Stimulated activated naive CD4-positive, alpha-beta T cell treated with Interleukin-2 at 50 U/mL for 16 hours (primary cell): ENCODE measurements at places on chromosomes 13 and 19.

- no peak for DNase-seq
These were observed 12.6 kb downstream of the CD37 start for GRCh38 chr19:49347835-49348234.

GRCh38 chr19:55552620-55553019, 7.3 kb upstream of the SBK3 start:
- DNase-seq, result no peak

DNA sequence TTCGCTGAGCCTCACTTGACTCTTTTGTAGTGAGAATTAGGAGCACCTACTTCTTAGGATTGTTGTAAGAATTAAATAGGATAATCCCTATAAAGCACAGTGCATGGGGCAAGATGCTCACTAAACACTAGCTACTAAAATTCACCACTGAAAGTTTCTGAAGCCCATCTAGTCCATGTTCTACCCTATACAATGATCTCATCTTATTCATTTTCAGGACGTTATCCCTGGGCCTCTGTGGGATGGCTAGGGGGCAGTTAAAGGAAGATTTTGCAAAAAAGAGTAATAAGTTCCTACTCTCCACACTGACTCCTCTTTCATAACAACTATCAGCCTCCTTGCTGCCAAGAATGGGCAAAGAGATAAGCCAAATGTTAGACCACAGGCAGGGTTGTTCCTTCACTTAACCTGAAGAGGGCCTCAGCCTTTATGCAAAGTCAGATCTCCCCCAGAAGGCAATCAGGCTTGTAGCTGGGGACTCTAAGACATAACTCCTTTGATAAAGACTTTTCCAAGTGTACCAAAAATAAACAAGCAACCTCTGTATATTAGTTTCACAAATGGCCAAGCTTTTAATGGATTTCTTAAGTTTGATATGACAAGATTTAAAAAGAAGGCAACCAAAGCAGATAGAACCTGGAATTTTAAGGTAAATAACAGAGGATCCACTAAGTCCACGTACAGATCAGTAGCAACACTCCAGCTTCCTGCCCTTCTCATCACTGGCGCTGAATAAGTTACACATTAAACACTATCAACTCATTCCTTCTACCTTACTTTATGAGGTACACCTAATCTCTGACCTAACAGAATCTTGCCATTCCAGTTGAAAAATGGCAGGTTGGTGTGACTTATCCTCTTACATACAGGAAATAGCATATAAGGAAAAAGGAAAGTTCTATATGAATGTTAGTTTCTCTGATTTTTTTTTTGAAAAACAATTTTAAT, 44.4 kb downstream of the ELF1 start:
- no peak for DNase-seq

DNA sequence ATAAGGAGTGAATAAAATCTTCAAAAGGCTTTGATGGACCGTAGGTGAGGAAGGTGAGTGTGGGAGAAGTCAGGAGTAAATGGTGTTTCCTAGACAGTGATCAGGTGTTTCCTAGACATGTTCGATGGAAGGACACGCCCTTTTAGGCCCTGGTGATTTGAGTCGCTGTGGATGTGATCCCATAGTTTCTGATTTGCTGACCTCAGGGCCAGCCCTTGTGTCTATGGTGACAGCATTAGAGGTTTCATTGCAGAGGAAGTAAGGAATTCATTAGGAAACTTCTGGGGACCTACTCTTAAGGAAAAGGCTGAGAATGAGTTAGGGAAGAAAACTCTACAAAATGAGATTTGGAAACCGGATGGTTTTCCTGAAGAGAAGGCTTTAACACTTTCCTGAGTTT, 31.5 kb upstream of the RNF113B start:
- DNase-seq, result no peak

- DNase-seq, result no peak
These were observed at the start of gene OLFM4 for GRCh38 chr13:53028637-53029203. Gene OLFM4 (plus strand): TSS chr13:53028813. CDS start chr13:53028837, 24 bp downstream.

DNA sequence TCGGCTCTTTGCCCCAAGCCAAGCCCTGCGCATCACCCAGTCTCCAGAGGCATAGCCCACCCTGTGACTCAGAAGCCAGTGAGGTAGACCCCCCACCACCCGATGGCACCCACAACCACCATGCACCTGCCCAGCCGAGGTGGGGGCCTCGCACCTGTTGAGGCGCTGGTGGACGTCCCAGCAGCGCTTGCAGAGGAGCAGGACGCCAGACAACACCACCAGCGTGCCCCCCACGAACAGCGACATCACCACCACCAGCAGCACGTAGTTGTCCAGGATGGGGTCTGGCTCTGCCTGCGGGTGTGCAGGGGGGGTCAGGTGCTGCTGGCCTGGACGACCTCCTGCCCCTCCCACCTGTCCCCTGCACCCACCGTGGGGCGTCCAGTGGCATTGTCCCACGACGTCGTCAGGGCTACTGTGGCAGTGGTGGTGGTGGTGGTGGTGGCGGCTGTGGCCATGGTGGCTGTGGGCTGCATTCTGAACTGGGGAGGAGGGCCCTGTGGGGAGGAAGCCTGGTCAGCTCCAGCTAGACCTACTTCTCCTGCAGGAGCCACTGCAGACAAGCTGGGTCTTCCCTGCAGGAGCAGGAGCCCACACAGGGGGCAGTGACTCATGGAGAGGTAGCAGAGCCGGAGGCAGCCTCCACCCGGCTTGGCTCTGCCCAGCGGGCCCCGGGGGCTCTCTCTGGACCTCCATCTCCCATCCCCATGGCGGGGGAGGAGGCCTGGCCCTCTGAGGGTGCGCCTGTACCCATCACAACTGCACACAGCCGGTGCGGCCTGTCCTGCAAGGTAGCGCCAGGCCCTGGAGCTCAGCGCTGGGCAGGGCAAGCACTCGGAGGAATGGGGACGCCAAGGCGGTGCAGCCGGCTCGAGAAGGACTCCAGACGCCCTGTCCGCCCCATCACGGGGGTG, 1.9 kb downstream of the CBARP start:
- DNase-seq, result no peak

GRCh38 chr13:49858178-49858856, 65.8 kb upstream of the KPNA3 start:
- DNase-seq, result no peak

GRCh38 chr13:113044391-113045114, 61.0 kb upstream of the F7 start:
- DNase-seq, result no peak

- no peak for DNase-seq
These were observed 51.8 kb downstream of the TMED1 start for GRCh38 chr19:10784257-10784656.

DNA sequence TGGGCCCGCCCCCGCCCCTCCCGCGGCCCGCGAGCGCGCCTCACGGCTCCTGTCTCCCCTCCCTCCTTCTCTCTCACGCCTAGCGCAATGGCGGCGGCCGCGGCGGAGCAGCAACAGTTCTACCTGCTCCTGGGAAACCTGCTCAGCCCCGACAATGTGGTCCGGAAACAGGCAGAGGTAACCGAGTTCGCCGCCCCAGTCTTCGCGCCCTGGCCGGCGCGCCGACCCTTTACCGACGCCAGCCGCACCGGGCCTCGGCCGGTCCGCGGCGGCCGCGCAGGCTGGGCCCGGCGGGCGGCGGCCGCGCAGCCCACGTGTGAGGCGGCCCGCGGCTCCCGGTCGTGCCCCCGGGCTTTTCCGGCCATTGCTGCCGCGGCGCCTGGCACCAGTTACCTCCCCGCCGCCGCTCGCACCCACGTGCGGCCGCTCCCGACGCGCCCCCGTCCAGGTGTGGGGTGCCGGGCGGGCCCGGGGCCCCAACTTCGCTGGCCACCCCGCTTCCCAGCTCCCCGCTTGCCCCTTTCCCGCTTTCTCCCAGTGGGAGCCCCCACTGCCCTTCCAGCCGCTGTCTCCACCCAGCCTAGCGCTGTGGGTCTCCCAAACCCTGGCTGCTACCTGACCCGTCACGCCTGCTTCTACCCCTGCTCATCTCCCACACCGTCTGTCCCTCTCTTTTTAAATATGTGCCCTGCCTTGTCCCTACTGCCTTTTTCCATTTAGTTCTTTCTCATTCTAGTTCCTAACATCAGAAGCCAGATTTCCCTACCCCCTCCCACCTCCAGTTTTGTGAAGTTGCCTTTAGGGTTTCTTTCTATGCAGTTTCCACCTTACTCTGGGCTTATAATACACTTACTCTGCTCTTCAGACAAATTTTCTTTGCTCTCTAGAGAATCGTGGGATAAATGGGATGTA, 23.4 kb downstream of the IPO5 start:
- DNase-seq, result peak; percentile 34

- DNase-seq, result no peak
These were observed 205.5 kb downstream of the EFNB2 start for GRCh38 chr13:106329941-106330340.

DNA sequence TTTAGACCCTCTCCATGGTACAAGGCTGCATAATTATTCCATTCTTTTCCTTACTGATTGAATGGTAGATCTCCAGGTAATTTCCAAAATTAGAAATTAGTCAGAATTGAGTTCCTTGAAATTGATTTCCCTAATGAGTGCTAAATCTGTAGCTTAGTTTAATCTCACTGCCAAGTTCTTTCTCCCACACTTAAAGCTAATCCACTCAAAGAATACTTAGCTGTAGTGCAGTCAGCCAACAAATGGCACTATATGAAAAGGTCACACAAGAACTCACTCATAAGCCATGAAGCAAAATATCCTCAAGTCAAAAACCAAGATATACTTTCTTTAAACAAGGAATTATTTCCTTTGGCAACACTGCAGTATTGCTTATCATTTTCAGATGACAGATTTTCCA, 62.0 kb downstream of the XPO4 start:
- no peak for DNase-seq

DNA sequence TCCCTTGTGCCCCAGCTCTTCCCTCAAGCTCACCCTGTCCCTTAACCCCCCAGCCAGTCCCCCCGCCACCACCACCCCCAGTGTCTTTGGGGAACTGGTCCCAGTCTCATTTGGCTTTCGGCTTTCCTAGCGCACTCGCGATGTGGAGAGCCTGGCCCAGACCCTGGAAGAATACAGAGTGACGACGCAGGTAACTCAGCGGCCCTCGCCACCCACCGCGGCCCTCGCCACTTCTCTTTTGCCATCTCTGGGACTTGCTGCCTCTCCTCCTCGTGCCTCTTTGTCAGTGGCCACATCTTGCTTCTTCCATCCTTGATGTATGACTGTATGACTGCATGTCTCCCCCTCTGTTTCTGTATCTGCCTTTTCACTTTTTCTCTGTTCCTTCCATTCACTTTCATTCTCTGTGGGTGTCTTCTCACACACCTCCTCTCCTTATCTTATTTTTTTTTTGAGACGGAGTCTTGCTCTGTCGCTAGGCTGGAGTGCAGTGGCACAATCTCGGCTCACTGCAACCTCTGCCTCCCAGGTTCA, 15.7 kb downstream of the PTH2 start:
- no peak for DNase-seq

DNA sequence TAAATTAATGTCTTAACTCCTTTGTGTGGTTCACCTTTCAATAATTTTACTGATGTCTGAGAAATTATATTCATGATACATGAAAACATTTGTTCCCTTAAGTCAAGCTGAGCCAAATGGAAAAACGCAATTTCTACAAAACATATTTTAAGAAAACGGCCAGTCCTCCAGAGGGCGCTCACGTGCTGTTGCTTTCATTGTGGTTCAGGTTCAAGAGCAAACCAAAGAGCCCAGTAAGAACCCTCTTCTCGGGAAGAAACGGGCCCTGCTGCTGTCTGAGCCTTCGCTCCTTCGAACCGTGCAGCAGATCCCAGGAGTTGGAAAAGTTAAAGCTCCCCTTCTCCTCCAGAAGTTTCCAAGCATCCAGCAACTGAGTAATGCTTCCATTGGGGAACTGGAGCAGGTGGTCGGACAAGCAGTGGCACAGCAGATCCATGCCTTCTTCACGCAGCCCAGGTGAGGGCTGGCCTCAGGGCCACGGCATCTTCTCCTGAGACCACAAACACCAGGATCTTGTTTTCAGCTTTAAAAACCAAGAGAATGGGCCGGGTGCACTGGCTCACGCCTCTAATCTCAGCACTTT, 4.3 kb downstream of the FAAP24 start:
- peak; percentile 45 for DNase-seq

GRCh38 chr13:22095794-22096193, 424.9 kb downstream of the FGF9 start:
- DNase-seq, result no peak

DNA sequence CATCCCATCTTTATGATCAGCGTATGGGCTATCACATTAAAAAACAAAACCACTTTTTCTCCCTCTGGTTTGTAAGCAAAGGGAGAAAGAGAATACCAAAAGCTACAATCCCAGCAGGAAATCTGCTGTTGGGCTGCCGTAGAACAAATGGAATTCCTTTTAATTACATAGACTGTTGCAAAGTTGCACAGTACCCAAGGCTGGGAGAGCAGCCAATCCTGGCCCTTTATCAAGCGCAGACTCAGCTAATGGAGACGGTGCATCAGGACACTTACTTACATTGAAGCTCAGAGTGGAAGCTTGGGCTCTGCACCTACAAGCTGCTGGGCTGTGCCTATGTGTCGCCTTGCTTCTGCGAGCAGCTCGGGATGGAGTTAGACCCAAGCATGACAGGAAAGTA, 15.2 kb downstream of the CCNA1 start:
- no peak for DNase-seq

- DNase-seq, result no peak
These were observed 5.0 kb upstream of the TINCR start for GRCh38 chr19:5572556-5573286.

DNA sequence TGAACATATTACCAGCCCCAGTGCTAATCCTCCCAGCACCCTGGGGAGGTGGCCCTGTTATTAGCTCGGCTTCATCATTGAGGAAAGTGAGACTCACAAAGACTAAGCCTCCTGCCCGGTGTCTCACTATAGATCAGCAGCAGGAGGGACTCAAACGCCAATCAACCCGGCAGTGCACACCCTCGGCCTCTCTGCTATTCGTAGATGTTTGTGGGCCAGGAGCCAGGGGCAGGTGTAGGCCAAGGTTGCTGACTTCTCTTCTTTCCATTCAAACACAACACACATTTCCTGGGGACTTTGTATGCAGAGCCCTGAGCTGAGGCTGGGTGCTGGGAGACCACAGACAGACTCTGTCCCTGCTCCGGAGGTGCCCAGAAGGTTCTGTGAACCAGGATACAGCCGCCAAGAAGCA, 9.4 kb upstream of the SBK3 start:
- no peak for DNase-seq

DNA sequence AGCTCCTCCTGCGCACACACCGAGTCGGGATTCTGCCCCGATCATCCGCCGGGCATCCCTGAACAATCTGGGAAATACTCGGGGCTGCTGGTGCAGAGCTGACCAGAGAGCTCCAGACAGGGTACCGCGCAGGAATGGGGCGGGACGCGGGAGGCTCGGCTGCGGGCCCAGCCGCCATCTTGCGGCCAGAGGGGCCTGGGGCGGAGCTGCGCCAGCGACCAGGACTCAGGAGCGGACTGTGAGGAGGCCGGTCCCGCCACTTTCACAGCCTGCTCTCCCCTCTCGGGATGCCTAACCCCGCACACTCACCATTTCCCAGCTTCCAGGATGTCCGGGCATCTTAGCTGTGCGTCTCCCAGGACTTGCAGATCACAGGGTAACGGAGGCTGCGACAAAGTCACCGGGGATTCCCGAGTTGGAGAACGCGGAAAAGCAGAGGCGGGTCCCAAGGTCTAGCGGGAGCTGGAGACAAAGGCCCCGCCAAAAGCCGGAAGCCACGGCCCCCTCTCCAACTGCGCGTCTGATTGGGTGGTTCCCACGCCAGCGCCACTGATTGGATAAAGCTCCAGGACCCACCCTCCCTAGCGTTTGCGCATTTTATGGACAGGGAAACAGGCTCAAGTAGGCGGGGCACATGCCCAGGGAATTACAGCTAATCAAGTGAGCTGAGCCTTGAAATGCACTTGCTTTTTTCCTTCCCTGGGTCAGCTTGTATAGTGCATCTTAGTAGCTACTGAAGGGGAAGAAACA, 15.8 kb upstream of the ZNF43 start:
- peak; percentile 87 for DNase-seq

GRCh38 chr13:51066091-51066831, 44.8 kb downstream of the C13orf42 start:
- no peak for DNase-seq

GRCh38 chr13:73421310-73421912, 362.6 kb downstream of the KLF5 start:
- DNase-seq, result peak; percentile 6
